CD4-positive, alpha-beta T cell treated with Interleukin-1 beta for 1 hour (primary cell): ENCODE measurements at places on chromosomes 1 and 21.

GRCh38 chr1:232183266-232183800, 446.6 kb downstream of the SIPA1L2 start:
- DNase-seq = no peak

GRCh38 chr21:33817138-33817537, 98.5 kb downstream of the ATP5PO start:
- no peak for DNase-seq

GRCh38 chr1:43300378-43301094, at the start of gene TIE1:
TIE1 (plus strand) TSS chr1:43300982; CDS start chr1:43301072, 90 bp downstream.
- no peak for DNase-seq

GRCh38 chr1:247539215-247539614, 3.0 kb upstream of the OR2C3 start:
- no peak for DNase-seq

DNA sequence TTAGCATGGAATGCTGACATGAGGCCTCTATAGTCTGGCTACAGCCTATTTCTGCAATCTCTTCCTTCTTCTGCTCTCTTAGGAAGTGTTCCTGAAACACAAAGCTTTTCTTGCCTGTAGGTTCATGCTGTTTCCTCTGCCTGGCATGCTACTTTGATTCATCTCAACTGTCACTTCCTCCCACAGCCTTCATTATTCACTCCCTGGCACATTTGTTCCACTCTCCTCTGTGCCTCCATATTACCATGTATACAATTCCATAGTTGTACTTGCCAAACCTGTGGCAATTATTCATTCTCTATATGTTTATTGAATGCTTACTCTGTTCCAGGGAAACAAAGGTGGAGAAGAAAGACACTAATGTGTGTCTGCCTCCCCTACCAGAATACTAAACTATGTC, 210.2 kb downstream of the LRRC7 start:
- no peak for DNase-seq

DNA sequence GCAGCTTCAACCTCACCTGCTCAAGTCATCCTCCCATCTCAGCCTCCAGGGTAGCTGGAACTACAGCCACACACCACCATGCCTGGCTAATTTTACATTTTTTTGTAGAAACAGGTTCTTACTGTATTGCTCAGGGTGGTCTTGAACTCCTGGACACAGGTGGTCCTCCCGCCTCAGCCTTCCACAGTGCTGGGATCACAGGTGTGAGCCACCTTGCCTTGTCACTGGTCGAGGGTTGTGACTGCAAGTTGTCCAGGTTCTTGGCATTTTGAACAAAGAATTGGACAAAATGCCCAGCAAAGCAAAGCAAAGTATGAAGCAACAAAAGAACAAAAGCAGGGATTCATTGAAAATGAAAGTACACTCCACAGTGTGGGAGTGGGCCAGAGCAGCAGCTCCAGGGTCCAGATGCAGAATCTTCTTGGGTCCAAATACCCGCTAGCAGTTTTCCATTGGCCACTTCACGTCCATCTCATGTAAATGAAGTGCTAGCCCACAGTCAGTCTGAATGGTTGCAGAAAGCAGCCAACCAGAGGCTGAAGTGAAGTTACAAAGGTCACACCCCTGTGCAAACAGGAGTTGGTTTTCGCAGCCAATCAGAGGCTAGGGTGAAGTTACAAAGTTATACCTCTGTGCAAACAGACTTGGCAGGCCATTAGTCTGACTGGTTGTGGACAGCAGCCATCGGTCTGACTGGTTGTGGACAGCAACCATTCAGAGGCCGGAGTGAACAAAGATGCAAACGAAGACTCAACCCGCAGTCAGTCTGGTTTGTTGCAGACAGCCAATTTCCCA, 109.5 kb upstream of the KIF26B start:
- DNase-seq = no peak

GRCh38 chr1:221192055-221192454, 312.8 kb downstream of the HLX start:
- no peak for DNase-seq

- no peak for DNase-seq
Observed at GRCh38 chr1:230368871-230369270, 57.3 kb downstream of the PGBD5 start.

DNA sequence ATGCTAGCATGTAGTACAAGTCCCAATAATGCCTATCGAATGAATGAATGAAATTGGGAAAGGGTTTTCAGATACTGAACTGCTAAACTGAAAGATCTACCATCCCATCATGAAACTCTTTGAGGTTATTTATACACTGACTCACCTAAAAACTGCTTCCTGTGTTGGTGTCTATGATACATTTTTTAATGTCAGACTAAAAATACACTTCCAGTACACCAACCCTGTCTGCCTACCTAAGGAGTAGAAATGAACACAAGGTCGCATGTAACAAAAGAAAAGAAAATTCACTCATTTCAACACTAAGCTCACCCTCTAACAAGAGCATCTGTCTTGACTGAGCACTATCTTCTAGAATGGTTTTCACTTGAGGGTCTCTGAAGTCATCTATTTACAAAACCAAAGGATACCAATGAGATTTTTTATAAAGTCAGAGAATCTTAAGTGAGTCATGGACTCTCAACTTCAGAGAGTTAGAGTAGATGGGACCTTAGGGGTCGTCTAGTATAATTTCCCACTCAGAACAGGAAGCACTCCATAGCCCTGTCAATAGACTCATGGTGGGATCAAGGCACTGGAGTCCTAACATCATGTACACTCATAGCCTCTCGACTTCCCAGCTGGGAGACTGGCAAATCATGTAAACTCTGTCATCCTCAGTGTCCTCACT, 53.4 kb downstream of the WLS start:
- no peak for DNase-seq

- DNase-seq = no peak
Observed at GRCh38 chr1:50538476-50538875, 115.2 kb upstream of the DMRTA2 start.

GRCh38 chr1:167430134-167430848, 88.0 kb downstream of the CD247 start:
- DNase-seq = no peak

DNA sequence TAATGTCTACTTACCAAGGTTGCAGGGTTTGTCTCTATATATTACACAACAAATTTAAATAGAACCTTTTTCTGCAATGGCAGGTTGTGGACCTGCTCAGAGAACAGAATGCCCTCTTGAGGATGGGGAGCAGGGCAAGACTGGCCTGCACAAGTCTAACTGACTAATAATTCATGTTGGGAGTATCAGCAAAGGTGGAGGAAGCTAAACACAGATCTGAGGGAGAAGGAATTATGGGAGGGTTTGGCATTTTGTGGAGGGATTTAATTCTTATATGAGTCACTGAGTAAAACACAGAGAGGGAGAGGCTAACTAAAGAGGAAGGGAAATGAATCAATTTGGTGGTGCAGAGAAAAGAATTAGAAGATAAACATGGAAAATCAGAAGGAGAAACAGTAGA, 40.0 kb downstream of the CLDN17 start:
- DNase-seq = no peak

GRCh38 chr1:161791904-161792655, 26.0 kb downstream of the ATF6 start:
- DNase-seq = no peak

DNA sequence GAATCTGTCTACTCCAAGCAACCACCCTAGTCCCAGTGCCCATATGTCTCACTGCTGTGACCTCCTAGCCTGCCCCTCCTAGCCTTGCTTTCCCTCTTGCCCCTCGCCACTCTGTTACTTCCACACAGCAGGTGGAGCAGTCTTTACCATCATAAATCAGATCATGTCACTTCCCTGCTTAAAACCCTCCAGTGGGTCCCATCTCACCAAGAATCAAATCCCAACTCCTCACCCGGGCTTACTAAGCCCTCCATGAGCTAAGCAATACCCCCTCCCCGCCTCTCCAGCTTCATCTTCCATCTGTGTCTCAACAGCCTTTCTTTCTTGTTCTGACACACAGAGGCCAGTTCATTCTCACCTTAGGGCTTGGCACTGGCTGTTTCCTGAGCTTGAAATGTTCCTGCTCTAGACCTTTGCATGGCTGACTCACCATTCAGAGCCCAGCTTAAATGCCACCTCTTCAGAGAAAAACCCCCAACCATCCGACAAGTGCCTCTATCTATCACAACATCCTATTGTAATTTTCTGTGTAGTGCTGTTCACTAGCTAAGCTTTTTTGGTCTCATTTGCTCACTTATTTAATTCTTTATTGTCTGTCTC, 22.3 kb downstream of the KNCN start:
- DNase-seq = no peak

GRCh38 chr1:53326598-53327181, 1.2 kb downstream of the LRP8 start:
- DNase-seq = no peak

DNA sequence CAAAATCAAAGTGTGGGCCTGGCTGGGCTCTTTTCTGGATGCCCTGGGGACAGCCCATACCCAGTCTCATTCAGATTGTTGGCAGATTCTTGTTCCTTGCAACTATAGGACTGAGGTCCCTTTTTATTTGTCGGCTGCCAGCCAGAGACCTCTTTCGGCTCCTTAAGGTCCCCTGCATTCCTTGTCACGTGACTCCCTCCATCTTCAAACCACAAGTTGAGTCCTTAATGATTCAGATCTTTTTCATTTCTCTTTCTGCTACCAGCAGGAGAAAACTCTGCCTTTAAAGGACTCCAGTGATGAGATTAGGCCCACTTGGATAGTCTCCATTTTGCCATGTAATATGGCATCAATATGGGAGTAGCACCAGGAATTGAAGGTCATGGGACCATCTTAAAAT, 48.6 kb downstream of the PATJ start:
- no peak for DNase-seq

- no peak for DNase-seq
Observed at GRCh38 chr1:27147842-27148518, 6.9 kb downstream of the SLC9A1 start.

- no peak for DNase-seq
Observed at GRCh38 chr1:218872928-218873327, 300.8 kb upstream of the LYPLAL1 start.

DNA sequence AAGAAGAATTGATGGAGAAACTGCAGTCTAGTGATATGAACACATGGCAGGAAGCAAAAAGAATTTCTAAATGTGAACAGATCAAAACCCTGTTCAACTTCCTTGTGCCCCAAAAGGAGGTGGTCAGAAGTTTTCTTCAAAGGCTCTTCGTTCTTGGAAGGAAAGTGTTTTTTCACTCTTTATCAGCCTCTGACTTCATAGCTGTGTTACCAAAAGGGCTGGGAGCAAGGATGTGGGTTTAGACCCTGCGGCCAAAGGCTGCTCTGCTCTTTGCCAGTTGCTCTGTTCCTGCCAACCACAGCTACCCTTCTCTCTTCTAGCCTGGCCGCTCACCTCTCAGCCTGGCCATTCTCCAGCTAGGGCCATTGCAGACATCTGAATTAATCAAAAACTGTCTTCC, 53.8 kb downstream of the PTGER3 start:
- DNase-seq = no peak

DNA sequence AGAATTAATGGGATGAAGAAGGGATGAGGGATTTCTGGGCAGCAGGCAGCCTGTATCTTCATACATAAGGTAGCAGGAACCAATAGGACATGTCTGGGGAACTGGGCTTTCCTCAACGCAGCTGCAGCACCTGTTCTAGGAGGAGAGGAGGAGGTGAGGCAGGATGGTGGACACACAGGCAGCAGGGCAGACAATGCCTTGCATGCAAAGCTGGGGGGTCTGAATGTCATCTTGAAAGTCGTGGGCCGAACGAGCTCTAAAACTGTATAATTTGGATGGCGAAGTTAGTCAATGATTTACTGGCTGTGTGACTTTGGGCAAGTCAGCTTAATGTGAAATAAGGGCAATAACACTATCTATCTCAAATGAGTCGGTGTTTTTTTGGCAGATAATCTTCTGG, 124.4 kb downstream of the BEND5 start:
- no peak for DNase-seq

GRCh38 chr1:172894349-172895049, 156.2 kb downstream of the TNFSF18 start:
- DNase-seq = no peak

DNA sequence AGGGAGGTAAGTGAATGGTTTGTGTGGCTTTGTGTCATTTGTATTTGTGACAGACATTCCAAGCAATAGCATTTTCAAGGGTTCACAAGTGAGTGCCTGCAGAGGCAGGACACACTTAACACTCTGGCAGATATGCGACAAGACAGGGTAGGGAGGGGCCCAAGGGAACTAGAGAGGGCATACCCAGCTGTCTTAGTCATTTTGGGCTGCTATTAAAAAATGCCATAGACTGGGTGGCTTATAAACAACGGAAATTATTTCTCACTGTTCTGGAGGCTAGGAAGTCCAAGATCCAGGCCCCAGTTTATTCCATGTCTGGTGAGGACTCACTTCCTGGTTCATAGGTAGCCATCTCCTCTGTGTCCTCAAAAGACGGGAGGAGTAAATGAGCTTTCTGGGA, 137.4 kb downstream of the FGGY start:
- DNase-seq = no peak

DNA sequence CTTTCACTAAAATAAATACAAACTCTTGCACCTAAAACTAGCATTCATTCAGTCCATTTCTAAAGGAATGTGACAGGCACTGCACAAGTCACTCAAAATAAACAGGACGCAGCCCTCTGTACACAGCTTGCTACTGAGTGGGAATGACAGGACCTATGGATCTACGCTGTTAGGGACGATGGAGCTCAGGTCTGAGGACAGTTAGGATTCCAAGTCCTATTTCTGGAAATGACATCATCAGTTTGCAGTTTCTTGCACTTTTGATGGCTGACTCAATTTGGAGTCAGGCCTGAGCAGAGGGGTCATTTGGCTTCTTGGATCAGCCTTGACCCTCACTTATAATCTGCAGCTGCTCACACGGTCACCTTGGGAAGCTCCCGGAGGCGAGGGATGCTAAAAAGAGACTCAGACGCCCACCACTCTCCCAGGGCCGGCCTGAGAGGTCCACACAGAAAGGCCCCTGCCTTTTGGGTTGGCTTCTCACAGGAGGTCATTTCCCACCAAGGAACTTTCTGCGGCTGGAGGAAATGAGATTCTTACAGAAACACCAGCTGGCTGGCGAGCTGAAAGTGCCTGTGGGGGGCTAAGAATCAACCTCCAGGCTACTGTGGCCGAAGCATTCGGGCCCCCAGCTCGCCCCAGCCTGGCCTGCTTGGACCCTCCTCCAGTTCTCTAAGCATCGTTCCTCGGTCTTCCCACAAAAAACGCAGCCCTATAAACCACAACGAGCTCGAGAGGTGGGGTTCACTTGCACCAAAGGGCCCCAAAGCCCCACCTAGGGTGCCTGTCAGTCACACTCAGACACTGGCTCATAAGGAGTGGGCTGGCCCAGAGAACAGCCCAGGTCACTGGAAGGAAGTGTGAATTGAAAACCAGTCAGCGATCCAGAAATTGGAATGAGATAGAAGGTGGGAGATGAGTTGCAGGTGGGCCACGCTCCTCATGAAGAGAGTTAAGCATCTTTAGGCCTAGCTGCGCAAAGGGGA, 8.9 kb upstream of the PDE9A start:
- DNase-seq = no peak

GRCh38 chr1:202706851-202707250, 3.4 kb downstream of the SYT2 start:
- DNase-seq = no peak

DNA sequence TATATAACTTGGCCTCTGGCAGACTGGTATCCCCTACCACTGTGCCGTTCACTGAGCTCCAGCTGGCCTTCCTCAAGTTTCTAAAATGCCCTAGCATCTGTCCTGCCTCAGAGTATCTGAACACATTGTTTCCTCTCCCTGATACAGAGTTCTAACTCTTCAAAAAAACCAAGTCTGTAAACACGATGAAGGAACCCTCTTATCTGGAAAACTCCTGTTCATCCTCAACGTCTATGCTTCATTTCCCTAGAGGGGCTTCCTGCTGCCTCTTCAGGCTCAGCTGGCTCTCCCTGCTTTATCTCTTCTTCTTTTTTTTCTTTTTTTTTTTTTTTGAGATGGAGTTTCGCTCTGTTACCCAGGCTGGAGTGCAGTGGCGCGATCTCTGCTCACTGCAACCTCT, 5.6 kb downstream of the BSDC1 start:
- DNase-seq = no peak
